ENCODE measurements at places on chromosomes 2 and 18.

GRCh38 chr2:137957033-137957432 lies 7.2 kb upstream of the HNMT start:
- DNase-seq = peak; percentile 46

GRCh38 chr2:221653182-221653581 lies 81.1 kb upstream of the EPHA4 start:
- no peak for DNase-seq

GRCh38 chr2:69114534-69114933 lies 101.6 kb downstream of the ANTXR1 start:
- no peak for DNase-seq

DNA sequence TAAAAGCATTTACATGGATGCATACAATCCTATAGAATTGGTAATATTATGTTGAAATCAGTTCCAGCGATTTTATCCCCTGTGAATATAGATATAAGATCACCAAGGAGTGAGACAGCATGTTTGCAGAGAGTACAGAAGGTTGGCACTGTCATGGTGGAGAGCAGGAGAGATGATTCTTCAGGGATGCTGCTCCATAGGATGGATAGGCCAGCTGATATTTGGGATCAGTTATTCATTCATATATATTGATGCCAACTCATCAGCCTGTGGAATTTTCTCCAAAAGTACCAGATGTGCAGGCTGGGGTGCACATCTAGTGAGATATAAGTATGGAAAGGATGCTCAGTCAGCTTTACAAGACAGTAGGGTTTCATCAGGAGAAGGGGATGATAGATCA lies 139.9 kb downstream of the IKZF2 start:
- no peak for DNase-seq

DNA sequence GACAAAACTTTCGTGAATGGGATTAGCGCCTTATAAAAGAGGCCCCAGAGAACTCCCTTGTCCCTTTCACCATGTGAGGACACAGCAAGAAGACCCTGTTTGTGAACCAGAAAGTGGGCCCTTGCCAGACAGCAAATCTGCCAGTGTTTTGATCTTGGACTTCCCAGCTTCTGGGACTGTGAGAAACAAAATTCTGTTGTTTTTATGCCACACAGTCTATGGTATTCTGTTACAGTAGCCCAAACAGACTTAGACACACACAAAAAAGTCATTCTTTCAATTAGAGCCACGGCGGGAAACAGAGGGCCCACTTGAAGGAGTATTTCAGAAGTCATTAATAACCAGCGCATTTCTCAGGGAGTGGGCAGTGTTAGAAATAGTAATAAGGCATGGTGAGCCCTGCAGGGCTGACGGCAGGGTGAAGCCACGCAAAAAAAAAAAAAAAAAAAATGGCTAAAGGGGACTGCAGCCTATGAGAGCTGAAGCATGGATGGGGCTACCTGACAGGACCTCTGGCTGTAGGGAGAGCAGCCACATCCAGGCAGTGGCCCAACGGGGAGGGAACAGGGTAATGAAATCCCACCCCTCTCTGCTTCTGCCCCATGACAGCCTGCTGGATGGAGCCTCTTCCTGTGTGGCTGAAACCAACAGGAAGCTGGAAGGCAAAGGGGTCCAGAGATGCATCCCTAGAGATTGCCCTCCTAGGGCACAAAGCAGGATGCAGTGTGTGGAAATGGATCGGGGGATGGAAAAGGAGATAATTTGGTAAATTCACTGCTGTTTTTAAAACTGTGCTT lies 189.3 kb downstream of the KCNS3 start:
- DNase-seq = no peak

GRCh38 chr2:213306316-213306942 lies 22.2 kb downstream of the SPAG16 start:
- DNase-seq = no peak

- DNase-seq = no peak
Measured at GRCh38 chr2:206250041-206250897, 24.2 kb upstream of the ZDBF2 start.

DNA sequence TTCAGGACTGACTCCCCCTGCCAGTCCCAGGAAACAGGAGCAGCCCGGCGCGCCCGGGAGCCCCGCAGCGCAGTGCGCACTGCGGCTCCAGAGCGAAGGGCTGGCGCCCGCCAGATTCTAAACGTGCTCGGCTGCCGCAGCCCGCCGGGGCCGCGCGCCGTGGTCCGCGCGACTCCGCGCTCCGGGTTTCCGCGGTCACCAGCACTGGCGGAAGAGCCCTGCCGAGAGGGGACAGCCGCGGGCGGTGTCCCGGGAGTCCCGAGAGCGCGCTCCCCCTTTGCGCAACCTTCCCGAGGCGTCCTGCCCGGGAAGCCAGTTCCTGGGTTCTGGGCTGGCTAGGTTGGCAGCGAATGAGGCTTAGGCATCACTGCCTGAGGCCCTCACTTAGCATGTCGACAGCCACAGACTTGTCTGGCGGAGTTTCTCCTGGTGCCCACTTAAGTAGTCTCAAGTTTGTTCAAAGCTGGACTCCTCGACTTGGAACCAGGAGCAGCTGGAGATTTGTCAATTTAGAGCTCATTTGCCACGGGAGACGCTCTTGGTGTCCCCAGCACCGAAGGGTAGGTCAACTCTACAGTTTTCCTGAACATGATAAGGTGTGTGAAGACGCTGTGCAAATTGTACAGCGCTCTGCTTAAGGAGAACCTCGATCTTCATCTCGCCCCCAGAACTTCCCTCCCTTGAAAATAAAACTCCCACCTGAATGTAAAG lies 1.5 kb upstream of the VSNL1 start:
- peak; percentile 49 for DNase-seq

- no peak for DNase-seq
Measured at GRCh38 chr2:75253526-75253925, 54.2 kb upstream of the TACR1 start.

DNA sequence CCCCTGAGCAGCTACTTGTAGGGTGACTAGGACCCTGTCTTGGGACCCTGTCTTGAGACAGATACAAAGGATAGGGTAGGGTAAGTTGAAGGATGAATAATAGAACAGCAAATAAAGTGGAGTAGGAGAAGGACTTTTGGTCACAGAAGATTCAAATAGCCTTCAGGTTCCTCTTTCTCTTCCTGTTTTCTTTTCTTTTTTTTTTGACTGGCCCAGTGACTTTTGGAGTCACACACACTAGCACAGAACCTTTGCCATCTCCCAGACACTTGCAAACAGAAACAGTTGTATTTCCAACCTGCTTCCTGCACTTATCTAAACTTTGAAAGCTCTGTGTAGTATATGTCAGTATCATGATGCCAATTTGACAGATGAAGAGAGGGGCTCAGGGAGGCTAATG lies 108.2 kb downstream of the TDRD15 start:
- no peak for DNase-seq

GRCh38 chr2:101882769-101883307 lies 108.9 kb upstream of the IL1R2 start:
- no peak for DNase-seq

DNA sequence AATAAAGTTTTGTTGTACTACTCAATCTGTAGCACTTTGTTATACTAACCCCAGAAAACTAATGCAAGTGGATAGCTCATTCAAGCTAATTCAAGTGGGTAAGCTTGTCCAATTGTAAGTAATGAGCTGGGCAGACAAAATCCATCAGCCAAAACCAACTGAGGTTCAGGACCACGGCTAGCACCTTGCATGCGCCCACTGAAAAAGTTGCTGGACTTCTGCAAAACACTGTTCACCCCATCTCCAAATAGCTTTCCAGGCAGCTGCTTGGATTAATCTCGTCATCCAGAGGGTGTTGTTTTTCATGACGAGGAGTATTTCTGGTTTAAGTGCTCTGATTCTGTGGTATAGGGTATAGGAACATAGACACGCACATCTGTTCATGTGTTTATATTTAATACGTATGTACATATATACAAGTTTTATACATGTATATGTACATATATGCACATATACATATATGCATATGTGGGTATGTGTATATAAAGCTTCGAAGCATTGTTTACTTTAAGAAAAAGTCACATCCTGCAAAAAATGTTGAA lies 307.5 kb downstream of the GALR1 start:
- DNase-seq = no peak

- peak; percentile 61 for DNase-seq
Measured at GRCh38 chr18:23716516-23716915, 27.3 kb downstream of the LAMA3 start.

DNA sequence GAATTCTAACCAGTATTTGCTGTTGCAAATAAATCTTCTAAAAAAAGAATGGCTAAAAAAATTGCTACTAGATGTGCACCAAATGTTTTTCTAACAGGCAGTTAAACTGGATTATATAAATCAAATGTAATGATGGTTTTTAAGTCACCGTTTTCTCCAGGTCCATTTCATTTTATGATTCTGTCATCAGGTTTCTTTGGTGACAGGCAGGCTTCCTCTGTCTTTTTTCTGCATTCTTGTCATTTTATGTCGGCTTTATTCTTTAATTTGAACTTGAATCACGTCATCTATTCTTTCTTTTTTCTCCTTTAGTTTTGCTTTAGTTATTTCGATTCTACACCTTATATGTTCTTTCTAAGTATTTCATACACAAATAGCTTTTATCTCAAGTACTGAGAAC lies 212.5 kb downstream of the SOCS6 start:
- no peak for DNase-seq

DNA sequence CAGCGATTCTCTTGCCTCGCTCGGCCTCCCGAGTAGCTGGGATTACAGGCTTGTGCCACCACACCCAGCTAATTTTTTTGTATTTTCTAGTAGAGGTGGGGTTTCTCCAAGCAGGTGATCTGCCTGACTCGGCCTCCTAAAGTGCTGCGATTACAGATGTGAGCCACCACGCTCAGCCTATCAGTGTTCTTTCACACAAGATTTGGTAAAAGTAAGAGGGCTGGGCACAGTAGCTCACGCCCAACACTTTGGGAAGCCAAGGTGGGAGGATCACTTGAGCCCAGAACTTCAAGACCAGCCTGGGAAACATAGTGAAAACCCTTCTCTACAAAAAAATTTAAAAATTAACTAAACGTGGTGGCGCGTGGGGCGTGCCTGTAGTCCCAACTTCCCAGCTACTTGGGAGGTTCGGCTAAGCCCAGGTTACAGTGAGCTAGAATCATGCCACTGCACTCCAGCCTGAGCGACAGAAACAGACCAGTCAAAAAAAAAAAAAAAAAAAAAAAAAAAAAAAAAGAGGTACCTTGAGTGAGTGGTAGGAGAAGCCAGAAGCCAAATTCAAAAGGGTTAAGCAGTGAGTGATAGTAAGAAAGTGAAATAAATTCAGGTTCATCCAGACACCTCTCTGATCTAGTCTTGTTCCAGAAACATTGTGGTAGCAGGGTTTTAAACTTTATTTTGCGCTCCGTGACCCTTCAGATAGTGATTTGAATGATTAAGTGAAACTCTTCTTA lies 981 bp downstream of the MRPL53 start:
- DNase-seq = no peak

All from hepatic stellate cell (primary cell).